ENCODE measurements at places on chromosomes 7 and 10.

DNA sequence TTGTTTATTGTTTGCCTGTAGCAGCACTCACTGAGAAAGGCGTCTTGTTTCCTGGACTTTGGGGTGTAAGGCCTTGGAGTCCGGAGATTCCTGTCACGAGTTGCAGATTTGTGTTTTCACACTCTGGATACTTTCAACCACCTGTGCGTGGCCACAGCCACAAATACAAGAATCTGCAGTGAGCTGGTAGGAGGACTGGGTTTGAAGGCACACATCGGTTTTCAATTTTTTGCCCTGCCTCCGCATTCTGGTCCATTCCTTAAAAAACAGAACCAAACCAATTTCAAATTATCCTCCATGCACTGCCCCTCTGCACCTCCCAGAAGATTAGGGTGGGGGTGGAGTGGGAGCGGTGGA, 619 bp downstream of the EXOC4 start:
- DNase-seq, result no peak

DNA sequence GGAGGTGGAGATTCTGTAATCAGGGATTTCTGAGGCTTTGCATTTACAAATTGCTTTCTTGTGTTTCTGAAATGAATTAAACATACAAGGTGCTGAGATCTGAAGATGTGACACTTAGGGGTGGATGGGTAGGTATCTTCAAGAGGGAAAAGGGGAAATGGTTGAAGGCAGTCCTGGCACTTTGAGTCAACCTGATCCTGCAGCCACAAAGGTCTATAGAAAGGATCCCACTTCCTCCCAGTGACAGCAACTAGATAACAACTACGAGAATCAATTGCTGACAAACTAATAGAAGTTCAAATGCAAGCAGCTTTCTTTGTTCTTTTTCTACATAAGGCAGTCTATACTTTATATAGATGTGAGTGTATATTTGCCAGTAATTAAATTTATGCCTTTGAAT, 553.3 kb downstream of the MDFIC start:
- no peak for DNase-seq

GRCh38 chr7:128398016-128398840, 11.6 kb downstream of the IMPDH1 start:
- peak; percentile 28 for DNase-seq

- no peak for DNase-seq
These were observed 181.8 kb upstream of the NPVF start for GRCh38 chr7:25409897-25410636.

DNA sequence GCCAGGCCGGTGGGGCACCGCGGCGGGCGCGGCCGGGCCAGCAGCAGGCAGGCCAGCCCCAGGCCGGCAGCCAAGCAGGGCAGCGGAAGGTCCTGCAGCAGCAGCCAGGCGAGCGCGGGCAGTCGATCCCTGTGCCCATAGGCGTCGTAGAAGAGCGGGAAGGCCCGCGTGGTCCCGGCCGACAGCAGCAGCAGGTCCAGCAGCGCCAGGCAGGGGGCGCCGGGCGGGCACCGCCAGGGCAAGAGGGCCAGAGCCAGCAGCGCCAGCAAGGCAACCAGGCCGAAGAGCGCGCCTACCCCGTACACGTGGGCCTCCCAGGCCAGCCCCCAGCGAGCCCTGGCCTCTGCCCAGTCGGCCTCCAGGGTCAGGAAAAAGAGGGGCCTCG, 8.4 kb upstream of the RBM28 start:
- no peak for DNase-seq

- no peak for DNase-seq
These were observed 882 bp downstream of the IRF5 start for GRCh38 chr7:128938544-128939074.

GRCh38 chr10:62037166-62037831, 135.8 kb downstream of the ARID5B start:
- DNase-seq, result no peak

GRCh38 chr10:71451754-71452153, 55.0 kb downstream of the CDH23 start:
- no peak for DNase-seq

DNA sequence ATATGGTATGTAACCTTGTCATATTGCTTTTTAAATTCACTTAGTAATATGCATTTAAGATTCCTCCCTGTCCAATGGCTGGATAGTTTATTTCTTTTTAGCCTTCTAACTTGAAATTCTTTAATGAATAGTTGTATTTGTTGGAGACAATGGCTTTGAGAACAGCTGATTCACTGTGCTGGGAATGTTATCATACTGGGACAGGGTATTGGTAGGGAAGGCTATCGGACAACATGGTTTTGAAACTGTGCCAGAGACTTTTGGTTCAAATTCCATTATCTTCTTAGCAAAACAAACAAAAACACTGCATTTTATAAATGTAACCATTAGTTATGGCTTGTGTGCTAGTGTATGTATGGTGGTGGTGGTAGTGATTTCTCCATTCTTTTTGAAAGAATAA, 517.1 kb upstream of the ANKRD30A start:
- DNase-seq, result no peak

DNA sequence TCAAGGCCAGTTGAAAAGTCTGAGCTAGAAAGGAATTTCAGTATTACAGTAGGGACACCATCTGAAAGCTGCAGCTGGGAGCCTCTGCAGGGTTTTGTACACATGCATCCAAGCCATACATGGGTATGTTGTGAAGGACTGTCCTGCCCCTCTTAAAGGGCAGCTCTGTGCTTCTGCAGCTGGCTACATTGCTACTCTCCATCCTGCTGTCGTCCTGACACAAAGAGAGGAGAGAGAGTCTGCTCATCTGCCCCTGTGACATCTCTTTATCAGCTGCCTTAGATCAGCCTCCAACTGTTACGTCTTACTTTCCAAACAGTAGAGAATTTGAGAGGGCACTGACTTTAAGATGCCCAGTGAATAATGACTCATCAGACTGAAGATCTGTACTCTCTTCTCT, 602.7 kb downstream of the SORCS3 start:
- DNase-seq, result no peak

- DNase-seq, result no peak
These were observed 47.8 kb downstream of the NRCAM start for GRCh38 chr7:108408296-108408991.

GRCh38 chr7:112428715-112429114, 21.5 kb upstream of the IFRD1 start:
- no peak for DNase-seq

DNA sequence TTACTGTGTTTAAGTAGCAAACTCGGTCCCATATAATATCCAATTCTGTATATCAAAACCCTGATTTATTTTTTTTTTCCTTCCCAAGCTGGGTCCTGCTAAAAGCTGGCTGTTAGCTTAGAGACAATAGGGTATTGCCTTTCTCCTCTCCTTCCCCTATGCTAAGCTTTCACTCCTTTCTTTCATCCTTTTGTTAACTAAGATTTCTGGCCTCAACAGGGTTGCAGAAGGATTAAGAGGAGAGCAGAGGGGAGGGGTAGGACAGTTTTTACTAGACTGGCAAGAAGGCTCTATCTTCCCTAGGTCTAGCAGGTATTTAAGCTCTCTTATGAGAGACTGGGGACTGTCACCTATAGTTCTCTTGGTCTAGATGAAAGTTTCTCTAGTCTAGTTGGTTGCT, 229.2 kb downstream of the KCND2 start:
- DNase-seq, result no peak

- DNase-seq, result no peak
These were observed 148.7 kb upstream of the ADARB2 start for GRCh38 chr10:1886039-1886438.

DNA sequence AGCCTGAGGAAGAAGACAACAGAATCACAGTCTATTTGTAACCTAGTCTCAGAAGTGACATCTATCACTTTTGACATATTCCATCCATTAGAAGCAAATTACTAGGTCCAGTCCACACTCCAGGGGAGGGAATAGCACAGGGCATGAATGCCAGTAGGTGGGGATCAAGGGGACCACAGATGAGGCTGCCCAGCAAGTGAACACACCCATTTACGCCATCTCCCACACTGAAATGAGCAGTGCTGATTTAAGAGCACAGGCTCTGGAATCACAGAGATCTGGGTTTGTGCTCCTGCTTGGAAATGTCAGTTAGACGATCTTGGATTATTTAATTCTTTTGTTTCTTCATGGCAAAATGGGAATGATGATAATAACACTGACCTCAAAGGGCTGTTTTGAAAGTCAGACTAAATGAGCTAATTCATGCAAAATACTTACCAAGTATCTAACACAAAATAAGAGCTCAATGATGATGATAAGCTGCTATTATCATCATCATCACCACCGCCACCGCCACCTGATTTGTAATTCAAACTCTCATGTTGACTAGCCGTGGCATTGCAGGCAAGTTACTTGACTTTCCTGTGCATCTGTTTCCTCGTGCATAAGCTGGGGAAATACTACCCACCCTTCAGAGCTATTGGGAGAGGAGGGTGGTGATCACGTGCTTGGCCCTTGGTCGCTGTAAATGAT, 138.9 kb upstream of the KLF14 start:
- no peak for DNase-seq

- no peak for DNase-seq
These were observed 2.0 kb upstream of the TNRC18 start for GRCh38 chr7:5425507-5426225.

GRCh38 chr10:42519761-42520460, 118.5 kb downstream of the ZNF33B start:
- DNase-seq, result no peak
